ENCODE measurements at places on chromosomes 12 and 14.

GRCh38 chr12:13913371-13913770 lies 68.0 kb downstream of the GRIN2B start:
- no peak for DNase-seq

- no peak for DNase-seq
These were observed 14.8 kb downstream of the KCNJ8 start for GRCh38 chr12:21759737-21760136.

DNA sequence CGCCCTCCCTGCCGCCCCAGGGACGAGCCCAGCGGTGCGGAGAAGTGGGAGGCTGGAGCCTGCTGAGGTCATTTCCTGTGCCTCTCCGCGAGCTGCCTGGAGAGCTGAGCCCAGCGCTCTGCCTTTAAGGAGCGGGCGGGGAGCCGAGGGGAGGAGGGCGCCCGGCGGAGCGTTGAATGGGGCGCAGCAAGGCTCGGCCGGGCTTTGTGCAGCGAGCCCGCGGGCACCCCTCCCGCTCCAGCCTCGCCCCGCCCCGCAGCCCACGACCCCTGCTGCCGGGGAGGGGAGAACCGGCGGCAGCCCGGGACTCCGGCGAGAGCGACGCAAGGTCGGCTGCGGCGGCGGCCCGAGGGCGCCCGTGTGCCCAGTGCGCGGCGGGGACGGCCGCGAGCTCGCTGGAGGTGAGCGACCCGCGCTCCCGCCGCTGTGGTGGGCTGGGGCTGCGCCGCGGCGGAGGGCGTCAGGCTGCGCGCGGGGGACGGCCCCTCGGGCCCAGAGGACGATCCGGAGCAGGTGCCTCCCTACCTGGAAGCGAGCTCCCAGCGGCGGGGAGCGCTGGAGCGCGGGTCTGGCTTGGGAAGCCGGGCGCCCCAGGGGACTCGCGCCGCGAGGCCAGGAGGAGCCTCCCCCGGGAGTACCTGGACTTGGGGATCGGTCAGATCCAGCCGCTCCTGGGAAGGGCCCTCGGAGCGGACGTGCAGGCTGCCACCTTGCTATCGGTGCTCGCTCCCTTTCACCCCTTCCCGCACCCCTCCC lies at the start of gene PLEKHH1:
PLEKHH1 (plus strand) TSS at position 293 of the 756 bp plus-strand sequence. CDS start 8,578 bp downstream, outside the sequence.
- DNase-seq: no peak

- no peak for DNase-seq
These were observed 69.8 kb downstream of the SLC6A12 start for GRCh38 chr12:143964-144649.

DNA sequence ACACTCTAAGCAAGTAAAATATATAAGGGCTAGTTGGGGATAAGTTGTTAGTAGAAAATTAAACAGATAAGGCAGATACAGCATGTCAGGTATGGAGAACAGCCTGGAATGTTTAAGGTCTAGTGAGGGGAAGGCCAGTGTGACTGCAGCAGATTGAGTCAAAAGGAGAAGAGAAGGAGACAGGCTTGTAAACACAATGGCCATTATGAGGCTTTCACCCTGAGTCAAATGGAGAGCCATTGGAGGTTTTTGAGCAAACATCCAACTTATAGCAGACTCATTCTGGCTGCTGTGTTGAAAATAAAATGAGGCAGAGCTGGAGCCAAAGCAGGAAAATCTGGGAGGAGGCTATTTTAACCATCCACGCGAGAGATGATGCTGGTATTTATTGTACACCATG lies 142.0 kb downstream of the DUSP6 start:
- no peak for DNase-seq

GRCh38 chr12:23600919-23601318 lies 348.6 kb downstream of the SOX5 start:
- DNase-seq: no peak

DNA sequence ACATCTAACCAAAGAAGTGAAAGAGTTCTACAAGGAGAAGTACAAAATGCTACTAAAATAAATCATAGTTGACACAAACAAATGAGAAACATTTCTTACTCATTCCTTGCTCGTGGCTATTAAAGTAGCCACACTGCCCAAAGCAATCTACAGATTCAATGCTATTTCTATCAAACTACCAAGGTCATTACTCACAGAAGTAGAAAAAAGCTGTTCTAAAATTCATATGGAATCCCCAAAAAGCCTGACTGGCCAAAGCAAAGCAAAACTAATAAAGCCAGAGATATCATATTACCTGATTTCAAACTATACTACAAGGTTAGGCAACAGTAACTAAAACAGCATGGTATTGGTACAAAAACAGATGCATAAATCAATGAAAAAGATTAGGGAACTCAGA lies 305.6 kb downstream of the RPAP3 start:
- DNase-seq: no peak

DNA sequence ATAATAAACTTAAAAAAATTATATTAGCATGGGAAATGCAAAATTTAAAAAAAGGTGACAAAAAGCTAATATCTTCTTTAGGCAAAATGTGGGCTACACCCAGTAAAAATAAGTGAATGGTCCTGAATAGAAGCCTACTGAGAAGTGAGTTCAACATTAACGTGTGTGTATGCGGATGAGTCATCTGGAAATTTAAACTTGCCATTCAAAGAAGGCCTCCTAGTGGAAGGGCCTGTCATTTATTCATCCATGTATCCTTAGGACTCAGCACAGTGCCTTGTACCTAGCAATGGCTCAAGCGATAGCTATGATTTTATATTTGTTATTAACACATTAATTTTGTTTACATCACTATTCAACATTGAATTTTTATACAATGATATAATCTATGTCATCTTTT lies 226.2 kb downstream of the NUBPL start:
- DNase-seq: no peak

DNA sequence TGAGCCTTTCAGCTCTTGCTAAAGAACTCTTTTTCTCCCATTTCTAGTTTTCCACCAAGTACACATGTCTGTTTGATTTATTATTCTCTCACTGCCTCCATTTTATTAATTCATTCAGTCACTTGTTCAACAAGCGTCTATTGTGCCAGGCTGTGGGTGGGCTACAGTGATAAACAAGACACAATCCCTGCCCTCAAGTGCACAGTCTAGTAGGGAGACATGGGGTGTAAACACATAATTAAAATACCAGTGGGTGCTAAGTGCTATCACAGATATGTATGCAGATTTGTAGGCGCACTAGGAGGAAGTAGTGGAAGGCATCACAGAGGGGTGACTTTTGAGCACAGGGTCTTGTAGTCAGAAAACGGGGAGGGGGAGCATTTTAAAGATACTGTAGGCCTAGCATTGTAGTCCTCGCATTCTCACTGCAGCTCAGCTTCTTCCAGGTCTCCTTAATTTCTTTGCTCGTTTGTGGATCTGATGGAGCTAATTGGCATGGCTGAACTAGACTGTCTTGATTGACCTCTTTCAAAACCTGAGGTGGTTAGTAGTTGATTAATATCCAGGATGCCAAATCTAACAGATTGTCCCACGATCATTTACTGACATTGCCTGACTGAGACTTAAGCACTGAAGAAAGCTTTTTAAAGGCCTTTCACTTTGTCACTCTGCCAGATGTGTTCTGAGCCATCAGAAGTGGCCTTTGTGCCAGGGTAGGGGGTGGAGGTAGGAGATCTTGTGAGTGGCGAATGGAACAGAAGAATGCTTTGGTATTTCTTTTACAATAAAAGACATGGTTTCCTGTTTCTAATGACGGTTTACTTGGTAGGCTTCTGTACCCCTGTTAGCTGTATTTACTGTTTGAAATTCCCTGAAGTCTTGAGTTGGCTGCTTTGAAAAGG lies 116.9 kb downstream of the DIP2B start:
- peak; percentile 81 for DNase-seq

DNA sequence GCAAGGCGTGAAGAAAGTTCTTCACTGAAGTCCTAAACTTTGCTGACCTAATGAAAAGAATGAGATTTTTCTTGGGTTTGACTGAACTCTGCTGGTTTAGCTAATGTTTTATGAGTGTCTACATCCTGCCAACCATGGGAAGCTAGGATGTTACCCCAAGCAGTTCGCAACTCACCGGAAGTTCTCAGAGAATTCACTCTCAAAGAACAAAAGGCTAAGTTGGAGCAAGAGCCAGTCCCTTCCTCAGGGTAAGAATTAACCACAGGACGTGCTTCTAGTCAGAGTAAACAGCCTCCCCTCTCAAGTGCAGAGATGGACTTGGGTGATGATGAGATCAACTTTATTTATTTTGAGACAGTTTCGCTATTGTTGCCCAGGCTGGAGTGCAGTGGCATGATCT lies 37.3 kb downstream of the TCHP start:
- DNase-seq: no peak

DNA sequence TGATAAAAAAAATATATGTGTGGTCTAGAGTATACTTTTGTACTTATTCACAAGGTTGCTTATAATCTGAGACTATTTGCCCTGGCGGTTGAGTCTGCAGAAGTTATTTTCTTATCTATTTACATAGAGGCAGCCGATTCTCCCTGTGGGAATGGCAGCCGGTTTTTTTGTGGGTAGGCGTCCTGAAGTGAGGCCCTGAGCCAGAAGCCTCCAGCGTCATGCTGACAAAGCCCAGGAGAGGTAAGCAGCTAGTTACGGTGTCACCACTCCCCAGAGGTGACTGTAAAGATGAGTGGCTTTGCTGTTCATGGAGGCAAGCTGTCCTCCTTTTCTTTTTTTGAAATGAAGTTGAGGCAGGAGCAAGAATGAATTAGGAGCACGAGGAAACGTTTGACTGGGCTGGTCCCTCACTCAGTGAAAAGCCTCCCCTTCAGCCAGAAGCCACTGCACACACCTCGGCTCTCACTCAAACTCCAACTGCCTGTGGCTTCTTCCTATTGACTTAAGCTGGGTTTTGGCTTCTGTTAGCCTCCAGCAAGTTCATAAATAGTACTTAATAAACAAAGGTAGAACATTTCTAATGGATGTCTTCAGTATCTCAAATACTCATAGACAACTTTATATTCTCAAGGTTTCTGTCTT lies 21.5 kb downstream of the PAX9 start:
- DNase-seq: no peak

GRCh38 chr14:81281332-81281731 lies 60.6 kb upstream of the GTF2A1 start:
- no peak for DNase-seq

GRCh38 chr12:102096855-102097254 lies 23.1 kb downstream of the NUP37 start:
- DNase-seq: no peak

DNA sequence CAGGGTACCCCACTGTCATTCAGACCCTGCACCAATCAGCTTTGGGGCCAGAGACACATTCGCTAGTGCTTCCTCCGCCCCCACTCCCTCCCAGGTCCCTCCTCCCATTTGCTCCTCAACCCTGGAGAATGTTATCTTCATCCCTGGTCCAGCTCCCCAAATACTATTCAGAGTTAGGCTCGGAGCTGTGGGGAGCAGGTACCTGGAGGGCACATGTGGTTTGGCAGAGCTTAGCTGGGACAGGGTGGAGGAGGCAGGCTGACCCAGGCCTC lies 19.5 kb downstream of the VSX2 start:
- no peak for DNase-seq

DNA sequence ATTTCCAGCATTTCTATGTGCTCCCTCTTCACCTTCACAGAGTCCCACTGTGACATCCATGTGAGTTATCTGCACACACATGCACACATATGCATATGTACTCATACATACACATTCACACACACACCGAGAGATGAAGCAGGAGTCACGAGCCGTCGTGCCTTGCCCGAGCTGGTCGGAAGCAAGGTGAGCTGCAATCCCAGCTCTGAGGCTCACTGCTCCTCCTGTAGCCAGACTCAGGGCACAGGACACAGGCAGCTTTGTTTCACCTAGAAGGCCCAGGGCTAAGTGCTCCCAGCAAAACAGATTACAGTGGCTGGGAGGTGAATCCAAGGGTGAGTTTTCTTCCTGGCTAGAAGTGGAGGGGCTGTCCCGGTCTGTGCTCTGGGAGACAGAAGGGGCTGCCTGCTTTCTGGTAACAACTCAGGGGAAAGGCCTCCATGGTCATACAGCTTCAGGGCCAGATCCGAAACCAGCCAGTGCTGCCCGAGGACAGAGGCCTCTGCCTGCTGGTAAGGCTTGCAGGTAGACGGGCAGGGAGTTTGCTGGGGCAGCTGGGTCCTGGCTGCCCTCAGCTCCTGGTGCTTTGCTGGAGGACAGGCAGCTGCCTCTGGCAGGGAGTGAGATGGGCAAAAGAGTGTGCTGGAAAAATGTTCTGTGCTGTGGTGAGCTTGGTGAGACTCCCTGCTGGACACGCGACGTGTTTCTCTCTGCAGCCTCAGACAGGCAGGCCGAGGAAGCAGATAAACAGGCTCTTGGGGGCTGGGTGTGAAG lies 123.7 kb downstream of the CRACR2A start:
- DNase-seq: no peak

- no peak for DNase-seq
These were observed 25.6 kb downstream of the MGAT4C start for GRCh38 chr12:86230516-86231146.

GRCh38 chr12:123705935-123706334 lies 6.2 kb upstream of the ATP6V0A2 start:
- no peak for DNase-seq

- DNase-seq: no peak
These were observed 42.5 kb downstream of the LMO3 start for GRCh38 chr12:16563504-16563903.

GRCh38 chr12:66041651-66042363 lies 88.7 kb downstream of the LLPH start:
- DNase-seq: no peak

GRCh38 chr14:66069830-66070541 lies 416.2 kb upstream of the CCDC196 start:
- DNase-seq: no peak

- no peak for DNase-seq
These were observed 72.4 kb downstream of the BICD1 start for GRCh38 chr12:32179011-32179395.

DNA sequence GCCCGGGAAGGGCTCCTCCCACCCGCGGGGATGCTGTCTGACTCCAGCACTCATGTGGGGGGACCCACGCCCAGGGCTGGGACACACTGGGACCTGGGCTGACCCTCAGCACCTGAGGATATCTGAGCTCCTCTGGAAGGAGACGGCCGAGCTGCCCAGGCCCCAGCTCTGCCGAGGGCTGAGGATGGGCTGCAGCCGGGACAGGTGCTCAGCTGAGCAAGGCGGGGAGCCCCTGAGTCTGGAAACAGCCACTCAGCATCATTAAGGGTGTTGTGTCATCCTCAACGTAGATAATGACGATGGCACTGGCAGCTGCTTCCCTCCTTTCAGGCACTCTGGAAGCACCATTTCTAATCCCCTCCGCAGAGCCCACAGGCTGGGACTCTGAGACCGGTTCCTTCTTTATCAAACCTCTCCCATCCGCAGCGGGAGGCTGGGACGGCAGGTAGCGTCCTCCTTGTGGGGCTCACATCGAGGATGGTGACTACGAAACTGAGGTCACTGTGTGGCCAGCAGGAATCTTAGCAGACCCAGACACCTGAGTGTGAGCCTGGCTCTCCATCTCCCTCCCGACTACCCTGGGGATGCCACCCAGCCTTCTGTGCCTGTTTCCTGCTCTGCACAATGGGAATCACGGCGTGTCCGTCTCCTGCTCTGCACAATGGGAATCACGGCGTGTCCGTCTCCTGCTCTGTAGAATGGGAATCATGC lies 26.7 kb upstream of the SFSWAP start:
- DNase-seq: no peak
